CD4-positive, alpha-beta T cell treated with Interferon alpha-2 for 1 hour (primary cell): ENCODE measurements at places on chromosomes 12 and 14.

DNA sequence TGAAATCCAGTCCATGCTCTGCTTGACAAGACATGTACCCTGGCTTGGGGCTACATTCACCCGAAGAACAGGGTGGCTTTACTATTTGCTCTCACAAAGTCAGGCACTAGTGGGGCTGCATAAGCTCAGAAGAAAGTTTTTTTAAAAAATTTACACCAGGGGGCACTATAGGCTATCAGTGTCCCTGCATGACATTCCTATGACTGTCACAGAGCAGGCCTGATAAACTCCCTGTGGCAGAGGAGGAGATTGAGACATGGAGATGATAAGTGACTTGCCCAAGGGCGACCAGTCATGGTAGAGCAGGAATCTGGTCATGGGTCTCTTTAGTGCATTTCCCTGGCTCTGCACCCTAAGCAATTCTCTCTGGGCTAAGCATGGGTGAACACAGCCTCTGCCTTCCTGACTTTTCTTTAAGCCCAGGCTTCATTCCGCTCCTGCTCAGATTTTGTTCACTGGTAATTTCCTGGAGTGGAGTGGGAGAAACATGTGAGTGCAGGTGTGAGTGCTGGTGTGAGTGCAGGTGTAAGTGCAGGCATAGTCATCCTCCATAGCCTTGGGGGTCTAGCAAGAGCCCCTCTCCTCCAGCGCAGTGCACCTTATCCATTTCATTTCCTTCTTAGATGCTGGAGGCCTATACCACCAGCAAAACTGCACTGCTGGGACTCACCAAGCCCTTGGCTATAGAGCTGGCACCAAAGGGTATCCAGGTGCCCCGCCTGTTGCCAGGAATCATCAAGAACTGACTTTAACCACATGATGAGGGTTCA, 91.6 kb downstream of the DHRS2 start:
- DNase-seq = peak; percentile 3

GRCh38 chr12:53295891-53296219, 513 bp downstream of the PFDN5 start:
- DNase-seq = no peak

GRCh38 chr14:88243946-88244345, 79.1 kb downstream of the KCNK10 start:
- no peak for DNase-seq

- DNase-seq = no peak
Observed at GRCh38 chr12:4819654-4820053, 90.1 kb upstream of the KCNA1 start.

GRCh38 chr14:61188978-61189808, 91.9 kb downstream of the TMEM30B start:
- peak; percentile 18 for DNase-seq

DNA sequence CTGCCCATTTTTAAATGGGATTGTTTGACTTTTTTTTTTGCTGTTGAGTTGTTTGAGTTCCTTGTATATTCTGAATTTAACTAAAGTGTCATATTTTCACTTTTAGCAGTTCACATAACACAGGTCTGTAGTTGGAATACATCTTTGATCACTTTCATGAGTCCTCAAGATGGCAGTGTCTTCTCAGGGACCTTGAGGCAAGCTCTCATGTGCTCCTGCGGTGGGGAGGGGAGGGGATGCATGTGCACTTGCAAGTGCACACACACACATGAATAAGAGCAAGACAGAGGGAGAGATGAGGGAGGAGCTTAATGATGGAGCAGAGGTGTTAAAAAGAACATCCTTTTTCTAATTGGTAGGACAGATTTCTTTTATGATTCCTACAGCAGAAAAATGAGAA, 291.4 kb upstream of the OR4E1 start:
- peak; percentile 67 for DNase-seq

DNA sequence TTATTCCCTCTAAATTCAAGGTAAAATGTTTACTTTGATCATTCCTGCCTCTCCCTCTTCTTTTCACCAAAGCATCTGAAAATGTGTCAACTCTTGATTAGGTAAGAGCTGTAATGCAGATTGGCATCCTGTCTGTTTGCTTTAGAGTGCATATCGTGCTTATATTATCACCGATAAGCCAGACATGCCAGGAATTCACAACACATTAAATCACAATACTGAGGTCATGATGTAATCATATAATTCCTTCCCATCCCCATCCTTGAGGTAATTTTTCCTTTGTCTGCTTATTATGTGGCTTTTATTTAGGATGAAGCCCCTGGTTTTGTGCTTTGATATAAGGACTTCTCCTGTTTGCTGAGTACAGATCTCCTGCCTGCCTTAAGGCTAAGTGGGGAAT, 10.2 kb downstream of the DDX47 start:
- DNase-seq = no peak

DNA sequence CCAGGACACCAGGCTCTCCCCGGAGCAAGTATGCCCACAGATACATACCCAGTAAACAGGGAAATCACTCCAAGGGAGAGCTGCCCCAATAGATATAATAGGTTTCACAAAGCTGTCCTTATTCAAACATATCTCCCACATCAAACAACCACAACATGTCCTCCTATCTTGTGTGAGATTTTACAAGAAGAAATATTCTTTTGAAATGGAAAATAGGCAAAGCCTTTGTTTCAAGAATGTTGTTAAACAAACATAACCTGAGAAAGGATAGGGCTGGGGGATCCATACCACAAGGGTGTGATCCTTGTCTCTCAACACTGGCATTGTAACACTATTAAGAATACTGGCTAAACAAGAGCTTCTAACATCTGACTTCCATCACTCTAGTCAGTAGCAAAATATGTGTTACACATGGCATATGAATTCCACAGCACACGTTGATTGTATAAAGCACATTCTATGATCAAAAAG, 32.9 kb downstream of the LGR5 start:
- no peak for DNase-seq

DNA sequence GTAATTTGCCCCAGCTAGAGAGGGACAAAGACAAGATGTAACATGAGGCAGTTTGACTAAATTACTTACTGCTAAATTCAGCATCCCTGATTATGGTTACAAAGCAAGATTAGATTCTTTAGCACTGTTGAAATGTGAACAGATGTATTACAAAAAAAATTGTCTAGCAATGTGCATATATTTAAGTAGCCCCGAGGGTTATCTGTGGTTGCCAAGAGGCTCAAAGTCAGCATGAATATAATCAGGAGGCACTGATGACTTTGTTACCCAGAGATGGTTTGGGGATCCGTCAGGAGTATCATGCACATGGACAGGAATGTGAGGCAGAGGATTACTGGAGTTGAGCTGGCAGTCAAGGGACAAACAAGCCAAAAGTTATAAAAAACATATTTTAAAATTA, 356.9 kb upstream of the CCDC196 start:
- DNase-seq = no peak

GRCh38 chr14:68884031-68885030, 91.5 kb upstream of the ZFP36L1 start:
- DNase-seq = no peak

DNA sequence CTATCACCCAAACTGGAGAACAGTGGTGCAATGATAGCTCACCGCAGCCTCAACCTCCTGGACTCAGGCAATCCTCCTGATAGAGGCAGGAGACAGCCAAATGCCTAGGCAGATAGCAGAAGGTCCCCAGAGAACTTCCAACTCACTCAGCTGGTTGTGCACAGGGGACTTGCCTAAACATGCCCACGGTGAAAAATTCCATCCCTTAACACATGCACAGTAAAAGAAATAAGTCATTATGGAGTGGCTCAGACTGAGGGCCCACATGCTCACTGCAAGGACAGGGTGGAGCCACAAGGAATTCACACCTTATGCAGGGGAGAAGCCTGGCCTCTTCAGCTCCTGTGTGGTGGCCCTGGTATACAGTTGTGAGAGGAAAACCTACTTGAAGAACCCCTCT, 525.8 kb upstream of the ATP2B1 start:
- no peak for DNase-seq

- DNase-seq = no peak
Observed at GRCh38 chr12:58728397-58728796, 191.9 kb downstream of the LRIG3 start.

- DNase-seq = no peak
Observed at GRCh38 chr12:132525833-132526455, 36.0 kb downstream of the FBRSL1 start.

DNA sequence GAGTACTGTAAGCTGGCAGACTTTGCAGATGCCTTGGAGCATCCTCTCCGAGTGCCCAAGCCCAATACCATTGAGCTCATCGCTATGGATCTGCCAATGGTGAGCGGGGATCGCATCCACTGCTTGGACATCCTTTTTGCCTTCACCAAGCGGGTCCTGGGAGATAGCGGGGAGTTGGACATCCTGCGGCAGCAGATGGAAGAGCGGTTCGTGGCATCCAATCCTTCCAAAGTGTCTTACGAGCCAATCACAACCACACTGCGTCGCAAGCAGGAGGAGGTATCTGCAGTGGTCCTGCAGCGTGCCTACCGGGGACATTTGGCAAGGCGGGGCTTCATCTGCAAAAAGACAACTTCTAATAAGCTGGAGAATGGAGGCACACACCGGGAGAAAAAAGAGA, 41.6 kb downstream of the FIGNL2 start:
- no peak for DNase-seq

GRCh38 chr12:107564946-107565345, 120.7 kb upstream of the PWP1 start:
- no peak for DNase-seq

- peak; percentile 59 for DNase-seq
Observed at GRCh38 chr14:53055003-53055402, 98.1 kb downstream of the DDHD1 start.

GRCh38 chr14:45084946-45085346, 1.0 kb downstream of the PRPF39 start:
- DNase-seq = no peak

DNA sequence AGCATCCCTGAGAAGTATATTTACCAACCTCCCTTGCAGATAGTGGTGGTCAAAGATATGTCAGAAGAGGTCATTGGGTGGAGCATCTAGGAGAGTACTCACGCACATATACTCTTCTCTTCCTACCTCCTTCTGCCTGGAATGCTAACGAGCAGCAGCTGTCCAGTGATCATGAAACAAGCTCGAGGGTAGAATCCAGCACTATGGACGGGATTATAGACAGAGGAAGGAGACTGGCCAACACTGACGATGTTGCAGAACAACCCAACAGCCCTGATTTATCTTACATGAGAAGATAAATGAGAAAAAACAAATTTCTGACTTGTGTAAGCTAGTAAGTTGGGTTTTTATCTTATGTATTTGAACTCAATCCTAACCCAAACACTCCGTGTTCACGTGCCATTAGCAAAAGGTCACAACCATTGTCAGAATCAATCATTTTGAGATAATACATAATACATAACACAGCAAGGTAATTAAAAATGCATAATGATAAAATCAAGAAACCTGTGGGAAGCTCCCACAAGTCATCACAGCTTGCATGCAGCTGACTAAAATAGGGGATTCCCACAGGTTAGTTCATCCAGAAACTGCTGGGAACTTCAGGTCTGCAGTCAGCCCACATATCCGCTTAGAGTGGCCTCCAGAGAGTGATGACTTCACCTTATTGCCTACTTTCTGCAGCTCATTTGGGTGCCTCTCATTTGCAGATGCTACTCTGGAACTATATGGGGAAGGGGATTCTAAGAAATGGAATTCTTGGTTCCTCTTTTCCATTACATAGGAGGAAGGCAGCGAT, 36.3 kb upstream of the STK38L start:
- DNase-seq = no peak

DNA sequence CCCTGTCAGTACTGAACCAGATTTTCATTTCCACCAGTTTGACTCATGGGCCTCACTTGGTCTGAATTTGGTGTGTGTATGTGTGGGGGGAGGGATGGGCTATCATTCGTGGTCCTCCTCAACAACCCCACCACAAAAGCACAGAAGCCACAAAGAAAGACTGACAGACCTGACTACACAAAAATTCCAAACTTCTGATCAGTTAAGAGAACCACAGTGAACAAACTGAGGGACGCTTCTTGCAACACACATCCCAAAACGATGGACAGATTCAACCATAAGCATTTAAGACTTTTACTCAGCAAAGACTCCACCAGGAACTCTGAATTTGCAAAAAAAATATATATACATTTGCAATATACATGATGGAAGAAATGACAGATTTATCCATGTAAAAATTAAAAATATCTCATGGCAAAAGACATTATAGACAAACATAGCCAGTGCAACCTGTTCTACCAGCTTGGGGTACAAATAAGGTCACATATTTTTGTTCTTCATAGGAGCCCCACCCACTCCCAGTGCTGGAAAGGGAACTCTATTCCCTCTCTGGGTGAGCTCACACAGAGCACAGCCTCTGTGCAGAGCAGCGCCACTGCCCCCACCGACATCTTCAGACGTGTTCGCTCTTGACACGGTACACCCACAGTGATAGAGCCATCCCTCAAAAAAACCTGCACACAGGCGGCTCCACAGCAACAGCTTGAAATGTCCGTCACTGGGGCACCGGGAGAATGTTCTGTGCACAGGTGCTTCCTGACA, 49.7 kb downstream of the JAG2 start:
- DNase-seq = no peak

GRCh38 chr12:47868552-47869031, 36.2 kb downstream of the VDR start:
- DNase-seq = no peak

DNA sequence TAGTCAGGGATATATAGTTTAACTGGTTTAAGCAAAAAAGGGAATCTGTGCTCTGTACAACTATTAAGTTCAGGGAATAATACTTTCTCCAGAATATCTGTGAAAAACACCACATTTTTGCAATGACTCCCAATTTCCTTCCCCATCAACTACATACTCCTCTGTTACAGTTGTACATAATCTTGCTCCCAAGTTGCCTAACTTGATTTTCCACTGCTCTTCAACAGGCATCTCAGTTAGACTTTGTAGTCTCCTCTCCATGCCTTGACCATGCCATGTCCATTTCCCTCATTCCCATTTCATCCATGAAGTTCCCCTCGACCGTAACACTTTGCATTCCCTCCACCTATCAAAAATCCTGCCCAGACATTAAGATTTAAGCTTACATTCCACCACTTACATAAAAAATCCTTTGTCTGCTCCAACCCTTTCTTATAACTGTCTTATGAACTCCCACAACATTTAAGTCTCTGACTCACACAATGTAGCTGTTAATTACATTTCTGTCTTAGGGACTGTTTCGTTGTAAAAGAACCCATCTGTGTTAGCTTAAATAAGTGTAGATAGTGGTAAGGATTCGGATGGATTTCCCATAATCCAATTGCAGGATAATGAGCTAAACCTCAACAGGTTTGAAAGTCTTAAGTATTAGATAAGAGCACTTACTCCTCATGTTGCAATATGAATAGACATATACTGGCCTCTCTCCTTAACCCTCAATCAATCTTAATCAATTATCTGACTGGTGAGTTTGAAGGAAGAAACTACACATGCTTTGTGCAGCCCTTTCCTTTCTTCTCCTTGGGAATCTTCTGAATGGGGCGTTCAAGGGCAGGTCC, 156.5 kb downstream of the PAWR start:
- DNase-seq = no peak

- DNase-seq = no peak
Observed at GRCh38 chr12:88248606-88249005, 106.5 kb downstream of the TMTC3 start.

GRCh38 chr12:1560704-1561103, 33.7 kb downstream of the FBXL14 start:
- no peak for DNase-seq
